ENCODE measurements at places on chromosomes 7 and 10. TPM values are rescaled to one million over a fixed set of nuclear protein-coding genes. Genes with fewer than 3 reads are reported as not detected.

GRCh38 chr7:50261593-50261992 is 42.9 kb upstream of the IKZF1 start:
- DNase-seq: no peak

DNA sequence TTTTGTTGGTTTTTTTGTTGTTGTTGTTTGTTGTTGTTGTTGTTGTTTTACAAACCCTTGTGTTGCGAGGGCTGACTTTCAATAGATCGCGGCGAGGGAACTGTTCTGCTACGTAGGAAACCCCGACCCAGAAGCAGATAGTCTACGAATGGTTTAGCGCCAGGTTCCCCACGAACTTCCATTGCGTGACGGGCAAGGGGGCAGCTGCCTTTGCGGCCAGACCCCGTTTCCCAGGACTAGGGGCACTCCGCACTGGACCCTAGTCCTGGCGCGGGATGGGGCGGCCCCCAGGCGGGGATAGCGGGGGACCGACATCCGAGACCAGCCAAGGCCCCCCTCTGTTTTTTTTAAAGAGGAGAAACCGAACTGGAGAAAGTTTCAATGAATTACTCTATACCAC is 119.6 kb downstream of the LRRTM3 start:
- no peak for DNase-seq

GRCh38 chr7:105244594-105244993 is 144.1 kb downstream of the SRPK2 start:
- no peak for DNase-seq

DNA sequence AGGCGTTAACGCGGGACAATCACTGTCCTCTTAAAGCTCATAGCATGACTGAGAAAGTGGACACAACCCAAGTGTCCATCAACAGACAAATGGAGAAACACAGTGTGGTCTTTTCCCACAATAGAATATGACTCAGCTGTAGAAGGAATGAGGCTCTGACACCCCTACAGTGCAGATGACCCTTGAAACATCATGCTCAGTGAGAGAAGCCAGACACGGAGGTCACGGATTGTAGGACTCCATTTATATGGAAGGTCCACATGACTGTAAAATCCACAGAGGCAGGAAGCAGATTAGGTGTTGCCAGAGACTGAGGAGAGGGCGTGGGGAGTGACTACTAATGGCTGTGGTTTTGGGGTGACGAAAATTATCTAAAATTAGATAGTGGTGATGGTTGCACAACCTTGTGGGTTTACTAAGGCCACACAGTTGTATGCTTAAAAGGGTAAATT is 6.1 kb upstream of the NCAPG2 start:
- peak; percentile 38 for DNase-seq

The CPN1 gene
- total RNA-seq: not detected
